ENCODE measurements at places on chromosomes 5 and 9.
A peak's percentile ranks its signal among the peaks of the same experiment; 100 is the strongest.

DNA sequence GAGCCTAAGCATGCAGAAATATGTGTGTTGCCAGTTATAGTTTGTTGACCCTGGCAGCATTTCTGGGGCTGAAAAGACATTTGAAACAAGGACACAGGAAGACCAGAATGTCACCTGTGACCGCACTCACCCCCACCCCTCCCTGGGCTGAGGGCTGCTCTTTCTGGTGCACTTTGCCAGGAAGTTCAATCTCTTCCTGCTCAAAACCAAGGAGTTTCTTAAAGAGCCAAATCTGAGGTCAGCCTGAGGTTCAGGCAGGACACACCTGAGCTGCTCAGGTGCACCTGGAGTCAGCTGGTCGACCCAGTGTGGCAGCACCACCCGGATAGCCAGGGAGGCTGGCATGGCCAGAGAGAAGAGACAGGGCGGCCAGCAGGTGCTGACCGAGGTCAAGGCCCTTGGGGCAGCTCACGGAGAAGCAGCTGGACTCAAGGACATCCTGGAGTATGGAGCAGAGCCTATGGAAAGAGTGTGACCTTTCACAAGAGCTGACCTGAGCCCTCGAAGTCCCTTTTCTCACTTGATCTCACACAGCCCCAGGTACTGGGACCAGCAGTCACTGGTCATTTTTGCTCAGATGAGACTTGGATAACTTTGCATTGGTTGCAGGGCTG lies 376.9 kb upstream of the IRX4 start:
- no peak for DNase-seq

- DNase-seq, result no peak
Measured at GRCh38 chr5:135190416-135191083, 156.5 kb upstream of the PITX1 start.

DNA sequence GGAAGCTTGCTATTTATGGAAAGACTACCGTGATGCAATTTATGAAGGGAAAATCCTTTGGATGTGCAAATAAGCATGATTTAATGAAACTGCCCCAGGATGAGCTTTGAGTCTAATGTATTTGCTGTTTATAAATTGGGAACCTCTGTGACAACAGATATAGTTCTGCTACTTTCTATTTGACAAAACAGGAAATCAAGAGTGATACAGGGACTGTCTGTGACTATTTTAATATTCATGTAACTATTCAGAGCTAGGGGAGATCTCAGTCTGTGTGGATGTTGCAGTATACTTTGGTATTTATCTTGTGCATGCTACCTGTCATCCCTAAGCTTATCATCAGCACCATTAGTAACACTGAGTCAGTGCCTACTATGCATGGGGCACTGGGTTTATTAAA lies 132.1 kb downstream of the PDZD2 start:
- DNase-seq, result no peak

GRCh38 chr9:127880143-127880542 lies 2.7 kb upstream of the AK1 start:
- no peak for DNase-seq

GRCh38 chr5:147617191-147617606 lies 107.3 kb upstream of the DPYSL3 start:
- no peak for DNase-seq

DNA sequence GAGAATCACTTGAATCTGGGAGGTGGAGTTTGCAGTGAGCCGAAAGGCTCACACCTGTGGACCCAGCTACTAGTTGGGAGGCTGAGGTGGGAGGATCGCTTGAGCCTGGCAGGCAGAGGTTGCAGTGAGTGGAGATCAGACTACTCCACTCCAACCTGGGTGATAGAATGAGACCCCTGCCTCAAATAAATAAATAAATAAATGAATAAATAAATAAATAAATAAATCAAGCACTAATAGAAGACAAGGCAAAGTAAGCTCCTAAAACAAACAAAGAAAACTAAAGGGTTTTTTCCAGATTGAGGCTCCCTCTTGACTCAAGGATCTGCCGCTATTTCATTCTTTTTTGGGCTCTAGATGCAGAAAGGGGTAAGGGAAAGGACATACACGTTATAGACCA lies 34.7 kb upstream of the CLINT1 start:
- no peak for DNase-seq

DNA sequence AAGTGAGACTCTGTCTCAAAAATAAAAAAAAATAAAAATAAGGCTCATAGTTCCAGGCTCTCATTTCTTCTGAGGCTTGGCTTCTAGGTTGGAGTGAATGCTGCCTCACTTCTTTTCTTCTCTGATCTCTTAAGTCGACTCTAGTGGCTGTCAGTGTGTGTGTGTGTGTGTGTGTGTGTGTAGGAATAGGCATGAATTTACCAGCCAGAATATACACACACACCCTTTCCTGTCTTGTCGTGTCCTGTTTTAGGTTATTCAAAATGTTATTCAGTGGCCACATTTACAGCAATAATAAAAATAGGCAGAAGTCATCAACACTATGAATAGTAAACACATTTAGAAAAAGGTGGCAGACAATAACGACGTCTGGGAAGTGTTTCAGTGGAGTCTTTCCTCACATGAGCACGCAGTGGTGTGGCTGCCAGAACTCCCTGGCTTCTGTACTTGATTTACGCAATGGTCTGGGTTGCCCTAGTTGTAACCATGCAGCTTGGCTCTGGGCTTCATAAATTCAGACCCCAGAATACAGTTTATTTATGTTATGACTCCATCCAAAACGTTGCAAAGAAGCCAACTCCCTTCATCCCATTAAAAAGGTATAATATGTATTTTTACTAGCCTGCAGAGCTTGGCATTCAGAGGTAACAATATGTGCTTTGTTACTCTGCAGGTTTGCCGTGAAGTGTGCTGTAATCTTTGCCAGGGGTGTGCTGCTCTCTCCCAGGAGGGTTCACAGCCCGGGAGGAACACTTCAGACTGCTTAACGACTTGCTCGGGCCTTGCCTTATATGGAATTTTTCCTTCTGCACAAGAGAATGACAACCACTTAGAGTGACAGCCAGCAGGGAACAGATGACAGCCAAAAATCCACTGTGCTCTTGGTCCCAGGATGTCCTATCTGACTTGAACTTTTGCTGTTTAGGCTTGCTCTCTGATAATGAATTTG lies 34.4 kb upstream of the PALM2AKAP2 start:
- DNase-seq, result peak; percentile 45

DNA sequence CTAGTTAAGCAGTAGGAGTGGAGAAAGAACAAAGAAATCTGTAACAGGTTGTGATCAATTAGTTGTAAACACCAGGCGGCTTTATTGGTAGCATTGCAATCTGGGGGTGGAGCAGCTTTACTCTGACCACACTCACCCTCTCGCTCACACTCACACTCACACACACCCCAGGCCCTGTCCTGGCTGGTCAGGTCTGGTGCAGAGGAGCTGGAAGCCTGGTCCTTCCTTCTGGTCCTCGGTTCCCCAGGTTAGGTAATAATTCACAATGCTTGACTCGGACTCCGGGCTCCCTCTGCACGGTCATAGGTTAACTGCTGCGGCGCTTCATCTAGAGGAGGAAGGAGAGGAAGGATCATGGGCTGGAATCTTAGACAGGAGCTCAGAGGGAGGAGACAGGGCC lies 1.6 kb downstream of the CCL19 start:
- DNase-seq, result no peak

DNA sequence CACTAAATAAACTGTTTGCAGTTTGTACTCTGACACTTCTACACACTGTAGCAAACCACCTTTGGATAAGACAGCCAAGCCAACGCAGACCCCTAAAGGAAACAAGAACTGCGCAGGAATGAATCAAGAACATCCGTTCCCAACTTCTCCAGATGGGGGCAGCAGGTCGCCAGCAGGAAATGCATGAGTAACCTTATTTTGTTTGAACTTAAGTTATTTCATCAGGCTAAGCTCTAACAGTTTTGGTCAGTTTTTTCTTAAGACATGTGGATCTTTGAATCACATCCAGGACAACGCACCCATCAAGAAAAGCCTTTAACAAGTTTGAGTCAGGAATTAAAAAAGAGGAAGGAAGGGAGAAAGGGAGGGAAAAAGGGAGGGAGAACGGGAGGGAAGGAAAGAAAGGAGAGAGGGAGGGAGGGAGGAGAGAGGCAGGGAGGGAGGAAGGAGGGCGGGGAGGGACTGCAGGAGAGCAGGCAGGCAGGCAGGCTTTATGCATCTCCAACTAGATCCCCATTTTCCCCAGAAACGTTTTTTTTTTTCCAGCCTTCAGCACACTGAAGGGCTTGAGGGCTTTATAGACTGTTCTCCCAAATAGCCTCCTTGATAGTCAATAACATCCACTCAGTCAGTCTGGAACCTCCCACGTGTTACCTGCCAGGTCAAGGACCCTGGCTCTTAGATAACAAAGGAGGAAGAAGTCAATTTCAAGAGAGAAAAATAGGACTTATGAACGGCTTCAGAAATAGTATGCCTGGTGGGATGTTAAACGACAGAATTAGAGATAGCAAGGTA lies 22.2 kb downstream of the BHMT start:
- DNase-seq, result peak; percentile 80

Data from fibroblast of skin of left biceps (primary cell).